ENCODE measurements at places on chromosomes 2 and 18.

GRCh38 chr2:67802291-67802690, 260.5 kb downstream of the C1D start:
- DNase-seq: no peak

- peak; percentile 72 for DNase-seq
Observed at GRCh38 chr2:167292430-167293171, 404.3 kb downstream of the XIRP2 start.

DNA sequence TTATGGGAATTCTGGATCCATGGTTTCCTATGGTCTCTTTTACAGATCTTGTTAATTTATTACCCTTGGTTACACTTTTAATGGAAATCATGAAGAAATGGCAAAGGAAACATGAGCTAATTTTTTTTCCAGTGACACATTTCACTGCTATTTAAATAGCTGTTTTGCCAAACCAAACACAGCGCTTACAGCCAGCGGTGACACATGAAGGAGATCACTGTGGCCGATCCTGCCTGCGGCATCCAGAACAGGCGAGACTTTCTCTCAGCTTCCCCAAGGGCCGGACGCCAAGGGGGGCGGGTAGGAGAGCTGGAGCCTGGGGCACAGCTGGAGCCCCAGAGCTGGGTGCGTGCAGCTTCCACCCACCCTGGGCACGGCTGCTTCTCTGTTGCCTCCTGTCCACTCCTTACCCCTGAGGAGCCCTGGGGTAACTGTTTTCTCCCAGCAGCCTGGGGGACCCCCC, 81.4 kb upstream of the PKDCC start:
- DNase-seq: no peak

GRCh38 chr2:184729581-184729980, 131.3 kb downstream of the ZNF804A start:
- no peak for DNase-seq

DNA sequence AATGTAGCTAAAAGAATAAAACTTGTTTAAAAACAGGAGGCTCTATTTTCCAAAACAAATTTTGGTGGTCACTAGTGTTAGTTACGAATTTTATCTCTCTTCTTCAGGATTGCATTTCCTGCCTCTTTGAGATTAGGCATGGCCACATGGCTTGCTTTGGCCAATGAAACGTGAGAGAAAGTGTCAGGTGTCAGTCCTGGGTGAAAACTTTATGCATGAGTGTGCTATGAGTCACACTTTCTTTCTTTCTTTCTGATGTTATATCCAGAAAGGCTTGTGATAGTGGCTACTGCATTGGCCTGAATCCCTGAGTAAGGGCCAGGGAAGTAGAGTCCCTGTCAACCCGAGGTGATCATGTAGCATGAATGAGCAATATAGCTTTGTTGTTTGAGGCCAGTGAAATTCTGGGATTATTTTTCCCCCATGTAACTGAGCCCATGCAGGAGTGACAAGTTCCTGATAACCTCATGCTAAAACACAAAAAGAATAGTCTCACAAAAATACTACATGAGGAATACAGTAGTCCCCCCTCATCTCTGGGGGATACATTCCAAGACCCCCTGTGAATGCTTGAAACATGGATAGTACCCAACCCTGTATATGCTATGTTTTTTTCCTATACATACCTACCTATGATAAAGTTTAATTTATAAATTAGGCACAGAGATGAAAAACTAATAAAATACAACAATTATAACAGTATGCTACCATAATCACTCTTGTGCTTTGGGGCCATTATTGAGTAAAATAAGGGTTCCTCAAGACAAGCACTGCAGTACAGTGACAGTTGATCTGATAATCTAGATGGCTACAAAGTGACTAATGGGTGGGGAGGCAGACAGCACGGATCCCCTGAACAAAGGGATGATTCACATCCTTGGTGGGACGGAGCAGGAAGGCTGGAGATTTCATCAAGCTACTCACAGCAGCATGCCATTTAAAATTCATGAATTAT, 109.5 kb downstream of the CDC42EP3 start:
- peak; percentile 26 for DNase-seq

DNA sequence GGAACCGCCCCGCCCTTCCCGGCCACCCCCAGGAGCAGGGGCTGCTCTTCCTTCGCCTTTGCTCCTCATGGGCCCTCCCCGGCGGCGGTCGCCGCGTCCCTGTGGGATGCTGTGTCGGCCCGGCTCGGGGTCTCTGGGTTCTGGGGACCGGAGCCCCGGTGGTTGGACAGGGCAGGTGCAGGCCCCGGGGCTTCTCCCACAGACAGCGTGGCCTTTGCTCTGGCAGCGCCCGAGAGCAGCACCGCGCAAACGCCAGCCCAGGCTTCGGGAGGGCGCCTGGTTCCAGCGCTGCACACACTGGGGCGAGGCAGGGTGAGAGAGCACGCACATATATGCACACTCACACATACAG, 9.0 kb upstream of the KCNG2 start:
- DNase-seq: no peak

DNA sequence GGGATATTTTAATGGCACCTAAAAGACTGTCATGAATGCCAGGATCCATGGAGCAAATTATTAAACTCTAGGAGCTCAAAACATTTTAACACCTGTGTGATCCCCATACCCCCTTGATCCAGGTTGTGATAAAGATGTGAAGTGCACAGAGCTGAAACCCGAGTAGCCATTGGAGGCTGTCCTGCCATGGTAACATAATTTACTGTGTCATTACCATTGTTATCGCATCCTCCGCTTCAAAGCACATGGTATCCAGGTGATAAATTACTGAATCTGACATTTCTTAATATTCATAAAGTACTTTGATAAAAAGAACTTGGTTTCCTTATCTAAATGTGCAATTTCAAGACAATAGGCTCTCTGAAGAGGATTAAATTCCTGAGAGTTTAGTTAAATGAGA, 109.3 kb downstream of the CHST9 start:
- DNase-seq: no peak

- no peak for DNase-seq
Observed at GRCh38 chr2:203354966-203355365, 26.8 kb downstream of the ABI2 start.

DNA sequence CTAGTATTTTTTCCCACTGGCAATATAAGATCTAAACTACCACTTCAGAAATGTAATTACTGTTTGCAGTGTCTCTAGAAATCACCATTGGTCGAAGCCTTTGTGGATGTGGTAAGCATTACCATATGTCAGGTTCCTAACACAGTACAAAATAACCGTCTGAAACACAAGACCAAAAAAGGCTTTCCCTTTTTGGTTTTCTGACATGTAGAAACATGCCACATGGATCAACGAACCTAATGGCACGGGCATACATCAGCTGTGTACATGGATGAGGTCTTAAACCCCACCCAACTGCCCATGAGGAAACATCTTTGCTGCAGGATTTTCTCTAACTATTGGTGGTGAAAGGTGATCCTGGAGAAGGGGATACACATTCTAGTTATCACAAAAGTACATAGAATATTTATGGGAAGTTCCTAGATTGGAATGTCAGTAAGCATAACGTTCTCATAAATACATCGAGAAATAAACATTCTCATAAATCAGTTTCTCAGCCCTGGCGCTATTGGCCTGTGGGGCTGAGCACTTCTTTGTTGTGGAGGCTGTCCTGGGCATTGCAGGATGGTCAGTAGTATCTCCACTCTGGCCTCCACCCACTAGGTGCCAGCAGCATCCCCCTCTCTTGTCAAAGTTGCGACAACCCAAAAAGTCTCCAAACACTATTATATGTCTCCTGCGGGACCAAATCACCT, 9.0 kb downstream of the VIT start:
- DNase-seq: no peak

DNA sequence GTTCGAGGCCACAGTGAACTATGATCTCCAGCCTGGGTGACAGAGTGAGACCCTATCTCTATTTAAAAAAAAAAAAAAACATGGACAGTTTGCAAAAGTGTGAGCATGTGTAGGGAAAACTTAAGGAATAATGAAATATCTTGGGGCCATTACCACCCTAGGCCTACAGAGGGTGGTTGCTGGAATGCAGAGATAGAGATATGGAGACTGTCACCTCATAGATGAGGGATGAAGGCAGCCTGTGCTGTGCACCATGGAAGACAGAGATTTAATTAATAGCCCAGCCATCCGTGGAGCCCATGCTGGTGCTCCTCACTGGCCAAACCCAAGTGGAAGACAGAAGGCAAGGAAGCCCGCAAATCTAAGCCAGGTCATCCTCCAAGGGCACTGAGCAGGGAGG, 16.6 kb upstream of the CEP68 start:
- DNase-seq: no peak

DNA sequence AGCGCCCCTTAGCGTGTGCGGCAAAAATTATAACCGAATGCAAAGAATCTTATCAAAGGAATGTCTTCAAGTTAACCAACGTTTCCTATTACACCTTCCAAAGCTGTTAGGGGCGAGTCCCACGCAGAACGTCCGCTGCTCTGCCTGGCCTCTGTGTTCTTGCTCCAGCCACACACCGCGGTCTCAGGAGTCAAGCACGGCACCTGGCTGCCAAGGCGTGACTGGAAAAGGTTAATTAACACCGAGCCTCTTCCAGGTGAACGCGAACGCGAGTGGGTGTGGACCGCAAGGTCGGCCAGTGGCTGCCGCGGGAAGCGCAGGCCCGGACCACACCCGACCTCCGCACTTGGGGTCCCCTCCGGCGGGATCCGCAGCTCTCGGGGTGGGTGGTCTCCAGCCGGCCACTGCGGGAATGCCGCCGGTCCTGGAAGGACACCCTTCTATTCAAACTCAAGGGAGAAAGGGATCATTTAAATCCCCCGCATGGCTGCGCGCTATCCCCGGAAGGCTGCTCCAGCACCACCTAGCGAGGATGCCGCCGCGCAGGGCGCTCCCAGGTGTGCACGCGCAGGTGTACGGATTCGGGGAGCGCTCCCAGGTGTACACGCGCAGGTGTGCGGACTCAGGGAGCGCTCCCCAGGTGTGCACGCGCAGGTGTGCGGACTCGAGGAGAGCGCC, 830 bp downstream of the CYB5A start:
- DNase-seq: peak; percentile 20

DNA sequence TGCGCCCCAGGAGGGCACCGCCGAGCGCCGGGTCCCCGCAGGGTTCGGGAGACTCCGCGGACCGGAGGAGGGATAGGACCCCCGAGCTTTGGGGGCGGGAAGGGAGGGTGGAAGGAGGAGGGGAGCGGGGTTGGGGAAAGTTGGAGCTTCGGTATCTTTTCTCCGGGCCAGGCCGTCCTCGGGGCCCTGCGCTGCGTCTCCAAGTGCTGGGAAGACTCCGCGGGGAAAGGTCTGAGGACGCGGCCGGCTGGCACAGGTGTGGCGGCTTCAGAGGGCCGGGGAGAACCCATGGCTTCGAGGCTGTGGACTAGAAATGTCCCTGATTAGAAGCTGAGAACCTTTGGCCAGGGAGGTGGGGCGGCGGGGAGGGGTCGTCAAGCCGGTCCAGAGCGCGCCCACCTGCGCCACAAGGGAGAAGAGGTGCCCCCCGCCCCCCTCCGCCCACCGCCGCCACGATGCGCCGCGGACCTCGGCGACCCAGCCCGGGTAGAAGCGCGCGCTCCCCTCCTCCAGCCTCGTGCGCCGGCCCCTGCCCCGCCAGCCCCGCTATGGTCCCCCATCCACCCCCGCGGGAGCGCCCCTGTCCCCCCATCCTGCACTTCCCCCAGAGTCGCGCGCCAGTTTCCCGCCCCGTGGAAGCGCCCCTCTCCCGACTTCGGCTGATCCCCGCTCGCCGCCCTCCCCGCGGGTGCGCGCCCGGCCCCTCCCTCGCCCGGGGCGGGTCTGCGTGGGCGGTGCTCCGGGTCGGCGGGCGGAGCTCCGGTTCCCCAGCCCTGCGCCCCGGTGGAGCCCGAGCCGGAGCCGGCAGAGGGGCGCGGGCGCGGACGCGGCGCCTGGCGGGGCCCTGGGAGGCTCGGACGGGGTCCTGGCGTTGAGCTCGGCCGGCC, at the start of gene SNTG2:
SNTG2 (plus strand) TSS at position 770 of the 887 bp plus-strand sequence. CDS start 148 bp downstream, outside the sequence.
- DNase-seq: peak; percentile 76

- DNase-seq: no peak
Observed at GRCh38 chr2:109295070-109295780, 166.2 kb downstream of the SH3RF3 start.
